ENCODE measurements at places on chromosomes 5 and 9.

DNA sequence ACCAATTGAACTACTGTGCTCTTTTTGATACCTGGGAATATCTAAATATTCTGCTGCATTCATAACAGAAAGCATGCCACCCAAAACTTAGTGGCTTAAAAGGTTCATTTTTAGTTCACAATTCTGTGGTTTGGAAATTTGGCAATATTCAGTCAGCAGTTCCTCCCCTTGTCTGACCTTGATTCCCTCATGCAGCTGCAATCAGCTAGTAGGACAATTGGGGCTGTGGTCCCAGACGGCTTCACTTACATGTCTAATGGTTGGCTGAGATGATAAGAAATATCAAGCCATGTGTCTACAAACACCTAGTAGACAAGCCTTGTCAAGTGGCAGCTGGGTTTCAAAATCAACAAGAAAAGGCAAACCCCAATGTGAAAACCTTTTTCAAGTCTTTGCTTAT, 51.3 kb downstream of the ANXA1 start:
- DNase-seq: peak; percentile 61

- DNase-seq: no peak
Observed at GRCh38 chr9:96020300-96020791, 144.9 kb downstream of the ERCC6L2 start.

GRCh38 chr9:116549061-116549664, 137.9 kb upstream of the TRIM32 start:
- DNase-seq: no peak

DNA sequence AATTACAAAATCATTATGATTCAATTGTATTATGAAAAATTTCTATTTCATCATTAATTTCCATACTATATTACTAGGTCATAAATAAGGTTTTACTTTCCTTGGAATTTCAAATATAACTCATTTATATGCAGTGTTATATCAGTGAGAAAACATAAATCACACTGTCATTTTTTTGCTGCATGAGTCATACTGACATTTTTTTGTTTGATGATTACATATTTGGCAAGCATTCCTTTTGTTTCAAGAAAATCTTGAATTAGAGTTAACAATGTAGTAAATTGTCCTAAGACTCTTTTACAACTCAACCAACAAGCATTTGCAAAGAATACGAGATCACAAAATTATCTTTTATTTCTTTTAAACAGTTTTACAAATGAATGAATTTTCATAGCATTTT, 298.4 kb upstream of the SEMA6A start:
- DNase-seq: no peak

GRCh38 chr5:107519900-107520354, 150.8 kb downstream of the EFNA5 start:
- no peak for DNase-seq

DNA sequence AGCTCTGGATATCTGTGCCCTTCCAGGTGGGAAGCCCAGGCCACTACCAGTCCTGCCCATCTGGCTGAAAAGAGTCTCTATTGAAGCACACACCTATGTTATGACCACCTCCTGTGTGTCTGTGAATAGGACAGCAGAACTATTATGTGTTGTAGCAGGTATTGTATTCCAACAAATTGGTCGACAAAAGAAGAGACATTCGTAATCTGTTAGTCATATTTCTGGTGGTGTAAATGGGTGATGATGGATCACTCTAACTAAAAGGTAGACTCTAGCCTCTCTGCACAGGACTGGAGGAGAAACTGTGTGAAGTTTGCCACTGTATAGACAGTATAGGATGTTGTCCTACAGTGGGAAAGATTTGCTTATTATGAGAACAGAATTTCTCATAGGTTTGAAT, 416.1 kb downstream of the TMEM38B start:
- no peak for DNase-seq

DNA sequence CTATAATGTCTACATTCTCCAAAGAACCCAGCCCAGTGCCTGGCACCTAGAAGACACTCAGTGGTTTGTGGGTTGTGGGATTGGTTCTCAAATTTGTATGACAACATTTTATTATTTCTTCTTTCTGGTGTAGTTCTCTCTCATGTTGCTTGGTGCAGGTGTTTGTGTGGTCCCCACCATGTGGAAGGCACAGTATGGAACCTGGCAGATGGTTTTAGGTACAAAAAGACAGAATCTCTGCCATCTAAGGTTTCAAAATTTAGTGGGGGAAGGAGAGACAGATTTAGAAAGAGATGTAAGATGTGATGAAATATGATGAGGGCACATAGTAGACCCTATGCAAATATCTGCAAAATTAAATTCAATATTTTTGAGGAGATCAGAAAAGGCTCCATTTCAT, 323.8 kb downstream of the CDK5RAP2 start:
- DNase-seq: no peak

GRCh38 chr9:2418619-2419018, 203.0 kb upstream of the VLDLR start:
- no peak for DNase-seq

DNA sequence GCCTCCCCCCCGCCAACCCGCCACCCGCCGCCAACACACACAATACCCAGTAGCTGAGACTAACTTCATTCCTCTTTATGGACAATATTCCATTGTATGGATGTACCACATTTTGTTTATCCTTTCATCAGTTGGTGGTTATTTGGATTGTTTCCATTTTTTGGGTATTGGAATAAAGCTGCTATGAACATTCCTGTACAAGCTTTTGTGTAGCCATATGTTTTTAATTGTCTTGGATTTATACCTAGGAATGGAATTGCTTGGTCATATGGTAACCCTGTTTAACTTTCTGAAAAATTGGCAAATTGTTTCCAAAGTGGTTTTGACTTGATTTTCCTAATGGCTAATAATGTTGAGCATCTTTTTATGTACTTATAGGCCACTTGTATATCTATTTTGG, 4.9 kb upstream of the UBTD2 start:
- DNase-seq: no peak

DNA sequence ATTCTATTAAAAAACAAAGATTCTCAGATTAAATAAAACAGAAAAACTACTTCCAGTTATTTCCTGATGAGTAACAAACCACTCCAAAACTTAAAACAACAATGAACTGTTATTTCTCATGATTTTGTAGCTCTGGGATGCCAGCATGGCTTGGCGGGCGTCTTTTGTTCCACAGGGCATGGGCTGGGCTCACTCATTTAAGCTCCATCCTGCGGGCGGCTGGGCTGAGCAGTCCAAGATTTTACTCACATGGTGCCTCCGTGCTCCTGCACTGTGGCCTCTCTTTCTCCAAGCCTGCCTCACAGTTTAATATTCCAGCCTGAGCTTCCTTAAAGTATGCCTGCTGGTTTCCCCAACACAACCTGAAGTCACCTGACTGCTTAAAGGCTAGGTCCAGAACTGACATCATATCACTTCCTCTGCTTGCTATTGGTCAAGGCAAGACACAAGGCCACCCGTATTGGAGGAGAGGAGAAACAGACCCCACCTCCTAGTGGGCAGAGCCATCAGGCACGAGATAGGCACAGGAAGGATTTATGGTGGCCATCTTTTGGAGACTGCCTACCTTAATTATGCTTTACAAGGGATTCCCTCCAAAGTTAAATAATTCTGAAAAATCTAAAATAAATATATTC, 41.6 kb upstream of the ZBTB43 start:
- no peak for DNase-seq

DNA sequence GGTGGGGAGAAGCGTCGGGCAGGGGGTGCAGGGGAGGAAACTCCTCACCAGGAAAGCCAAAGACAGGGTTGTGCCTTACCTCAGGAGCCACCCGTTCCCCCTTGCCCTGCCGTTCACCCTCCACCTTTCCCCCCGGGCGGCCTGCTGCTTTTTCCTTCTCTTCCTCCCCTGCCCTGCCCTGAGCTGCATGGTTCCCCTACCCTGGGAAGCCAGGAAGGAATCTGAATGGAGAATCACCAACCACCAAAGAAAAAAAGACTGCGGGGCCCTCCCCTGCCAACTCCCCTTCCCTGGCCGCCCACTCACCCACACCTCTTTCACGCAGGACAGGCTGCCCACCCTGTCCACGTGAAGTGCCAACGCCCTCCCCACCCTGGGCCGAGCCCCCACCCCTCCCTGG, 820 bp upstream of the NFX1 start:
- DNase-seq: no peak

DNA sequence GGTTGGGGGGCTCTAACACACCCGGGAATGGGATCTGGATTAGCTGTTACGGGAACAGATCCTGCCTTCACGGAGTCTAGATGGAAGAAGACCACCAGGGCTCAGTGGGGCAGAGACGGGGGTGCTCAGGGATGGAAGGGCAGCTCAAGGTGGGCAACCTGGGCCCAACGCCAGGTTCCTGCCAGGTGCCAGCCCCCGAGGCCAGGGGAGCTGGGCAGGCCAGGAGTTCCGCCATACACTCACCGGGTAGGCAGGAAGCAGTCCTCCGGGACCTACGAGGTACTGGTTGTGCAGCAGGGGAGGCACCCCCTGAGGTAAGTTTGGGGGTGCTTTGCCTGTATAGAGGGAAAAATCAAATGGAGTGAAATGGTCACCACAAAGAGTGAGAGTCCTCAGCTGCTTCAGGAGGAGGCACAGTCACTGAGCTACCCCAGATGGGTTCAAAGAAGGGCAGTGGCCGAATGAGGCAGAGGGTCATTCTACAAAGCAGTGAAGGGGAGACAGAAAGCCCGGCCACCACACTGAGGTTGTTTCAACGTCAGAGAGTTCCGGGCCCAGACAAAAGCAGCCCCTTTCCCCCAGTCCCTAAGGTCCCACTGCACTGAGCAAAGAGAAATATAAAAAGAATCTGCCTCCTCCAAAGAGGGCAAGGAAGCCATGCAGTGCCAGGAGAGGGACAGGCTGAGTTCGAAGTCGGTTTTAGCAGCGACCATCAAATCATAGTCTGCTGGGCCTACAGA, 110.0 kb downstream of the UBE2R2 start:
- no peak for DNase-seq

DNA sequence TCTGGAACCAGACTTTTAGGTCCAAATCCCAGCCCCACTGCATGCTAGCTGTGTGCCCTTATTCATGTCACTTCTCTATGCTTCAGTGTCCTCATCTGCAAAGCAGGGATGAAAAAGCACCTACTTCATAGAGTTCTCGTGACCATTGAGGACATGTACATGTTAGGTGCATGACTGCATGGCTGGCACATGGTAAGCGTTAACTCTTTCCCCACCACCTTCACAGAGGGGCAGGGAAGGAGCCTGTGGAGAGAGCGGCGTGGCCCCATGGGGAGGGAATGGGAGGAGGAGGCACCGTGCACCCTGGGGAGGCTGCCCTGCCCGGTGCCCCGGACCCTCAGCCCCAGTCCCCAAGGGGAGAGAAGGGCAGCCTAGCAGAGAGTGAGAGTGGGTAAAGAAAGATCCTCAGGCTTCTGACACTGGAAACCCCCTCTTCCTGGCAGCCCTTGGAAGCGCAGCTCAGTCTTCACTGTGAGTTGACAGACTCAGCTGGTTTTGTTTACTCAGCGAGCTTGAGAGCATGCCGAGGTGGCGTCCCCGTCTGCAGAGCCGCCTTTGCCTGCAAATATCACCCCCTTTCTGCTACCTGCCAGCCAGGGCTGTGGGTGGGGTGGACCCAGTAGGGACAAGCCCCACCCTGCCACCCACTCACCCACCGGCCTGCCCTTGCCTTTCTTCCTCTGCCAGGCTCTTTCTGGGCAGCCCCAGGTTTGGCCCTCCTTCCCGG, 10.6 kb upstream of the ANGPTL2 start:
- DNase-seq: no peak

- DNase-seq: no peak
Observed at GRCh38 chr5:129857116-129857515, 47.1 kb upstream of the CHSY3 start.

- DNase-seq: no peak
Observed at GRCh38 chr5:122702524-122702875, 72.4 kb upstream of the SNX2 start.

GRCh38 chr9:130380920-130381469, 63.8 kb upstream of the ASS1 start:
- no peak for DNase-seq

DNA sequence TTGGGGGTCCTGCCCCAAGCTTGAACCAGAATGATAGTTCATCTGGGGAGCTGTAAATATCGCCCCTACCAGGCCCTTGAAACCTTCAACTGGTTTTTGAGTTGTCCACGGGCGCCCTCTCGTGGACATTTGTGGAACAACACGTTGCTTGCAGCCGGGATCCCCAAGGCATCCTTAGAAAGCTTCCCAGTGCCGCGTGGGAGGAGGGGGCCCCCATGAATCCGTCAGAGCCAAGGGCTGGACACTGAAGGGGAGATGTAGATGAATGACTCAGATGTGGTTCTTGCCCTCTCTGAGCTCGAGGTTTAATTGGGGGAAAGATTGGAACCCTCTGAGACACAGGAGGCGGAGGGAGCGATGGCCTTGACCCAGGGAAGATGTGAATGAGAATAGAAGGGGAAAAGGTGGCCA, 31.8 kb upstream of the ORM1 start:
- DNase-seq: peak; percentile 17

DNA sequence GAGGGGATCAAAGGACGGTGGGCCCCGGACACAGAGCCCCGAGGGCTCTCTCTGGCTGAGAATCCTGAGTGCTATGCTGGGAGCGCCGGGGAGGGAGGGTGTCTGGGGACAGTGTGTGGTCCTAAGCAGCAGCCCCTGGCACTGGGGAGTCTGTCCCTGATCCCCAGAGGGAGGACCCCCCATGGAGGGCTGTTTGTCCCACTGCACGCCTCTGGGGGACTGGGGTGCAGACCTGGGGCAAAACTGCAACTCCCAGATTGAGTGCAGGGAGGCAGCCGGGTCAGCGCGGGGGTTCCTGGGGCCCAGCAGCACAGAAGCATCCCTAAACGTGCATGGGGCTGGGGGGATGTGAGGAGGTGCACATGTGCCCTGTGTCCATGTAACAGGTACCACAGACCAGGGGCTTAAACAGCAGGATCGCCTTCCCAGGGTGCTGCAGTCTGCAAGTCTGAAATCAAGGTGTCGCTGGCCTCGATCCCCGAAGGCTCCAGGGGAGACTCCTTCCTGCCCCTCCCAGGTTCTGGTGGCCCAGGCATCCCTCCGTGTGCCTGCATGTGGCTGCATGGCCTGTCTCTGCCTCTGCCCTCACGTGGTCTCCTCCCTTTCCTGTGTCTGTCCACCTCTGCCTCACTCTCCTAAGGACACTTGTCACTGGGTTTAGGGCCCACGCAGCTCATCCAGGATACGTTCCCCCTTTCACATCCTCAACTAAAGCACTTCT, 35.9 kb upstream of the IRX4 start:
- DNase-seq: no peak

GRCh38 chr9:132312873-132313272, 41.9 kb downstream of the SETX start:
- no peak for DNase-seq

DNA sequence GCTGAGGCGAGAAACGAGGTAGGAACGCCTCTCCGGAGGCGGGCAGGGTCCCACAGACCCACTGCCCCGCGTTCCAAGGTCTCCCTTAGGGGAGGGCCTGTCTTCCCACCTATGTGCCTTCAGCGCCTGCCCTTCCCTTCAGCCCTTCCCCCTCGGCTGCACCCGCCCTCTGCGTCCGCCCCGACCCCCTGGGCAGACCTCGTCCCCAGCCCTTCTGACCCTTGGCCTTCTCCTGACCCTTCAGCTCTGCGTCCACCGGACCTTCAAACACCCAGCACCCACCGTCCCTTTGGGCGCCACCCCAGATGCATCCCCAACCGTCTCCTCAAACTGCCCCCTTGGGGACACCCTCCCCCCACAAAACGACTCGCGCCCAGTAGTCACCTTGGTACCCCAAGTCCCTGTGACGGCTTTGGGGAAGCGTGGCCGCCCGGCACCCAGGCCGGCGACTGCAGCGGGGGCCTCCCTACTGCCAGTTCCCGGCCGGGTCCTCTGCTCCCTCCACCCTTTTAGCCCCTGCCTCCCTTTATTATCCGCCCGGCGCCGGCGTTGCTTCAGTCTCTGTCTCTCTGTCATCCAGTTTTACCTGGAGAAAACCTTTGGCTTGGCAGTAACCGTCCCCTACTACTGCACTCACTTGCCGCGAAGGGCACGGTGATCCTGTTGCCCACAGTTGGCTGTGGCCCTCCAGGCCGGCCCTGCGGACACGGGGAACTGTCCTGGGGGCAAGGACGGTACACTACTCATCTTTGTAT, 421 bp downstream of the RUSC2 start:
- DNase-seq: no peak
